ENCODE measurements at places on chromosomes 5 and 9.
A peak's percentile ranks its signal among the peaks of the same experiment; 100 is the strongest.

DNA sequence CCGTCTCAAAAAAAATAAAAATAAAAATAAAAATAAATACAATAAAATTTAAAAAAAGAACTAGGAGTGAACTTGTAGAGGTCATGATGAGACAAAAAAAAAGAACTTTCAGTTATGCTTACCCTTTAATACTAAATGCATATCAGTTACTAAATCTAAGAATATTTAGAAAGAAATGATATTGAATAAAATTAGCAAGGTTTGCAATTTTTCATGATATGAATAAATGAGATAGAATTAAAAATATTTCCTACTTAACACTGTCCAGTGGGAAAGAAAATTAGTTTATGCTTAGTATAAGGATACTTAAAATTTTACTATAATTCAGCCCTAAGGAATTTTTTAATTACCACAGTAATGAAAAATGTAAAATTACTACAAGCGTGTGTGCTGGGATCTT lies 132.4 kb downstream of the TLE1 start:
- no peak for DNase-seq

GRCh38 chr5:176578391-176578808 lies 29.3 kb downstream of the CDHR2 start:
- DNase-seq, result peak; percentile 52

DNA sequence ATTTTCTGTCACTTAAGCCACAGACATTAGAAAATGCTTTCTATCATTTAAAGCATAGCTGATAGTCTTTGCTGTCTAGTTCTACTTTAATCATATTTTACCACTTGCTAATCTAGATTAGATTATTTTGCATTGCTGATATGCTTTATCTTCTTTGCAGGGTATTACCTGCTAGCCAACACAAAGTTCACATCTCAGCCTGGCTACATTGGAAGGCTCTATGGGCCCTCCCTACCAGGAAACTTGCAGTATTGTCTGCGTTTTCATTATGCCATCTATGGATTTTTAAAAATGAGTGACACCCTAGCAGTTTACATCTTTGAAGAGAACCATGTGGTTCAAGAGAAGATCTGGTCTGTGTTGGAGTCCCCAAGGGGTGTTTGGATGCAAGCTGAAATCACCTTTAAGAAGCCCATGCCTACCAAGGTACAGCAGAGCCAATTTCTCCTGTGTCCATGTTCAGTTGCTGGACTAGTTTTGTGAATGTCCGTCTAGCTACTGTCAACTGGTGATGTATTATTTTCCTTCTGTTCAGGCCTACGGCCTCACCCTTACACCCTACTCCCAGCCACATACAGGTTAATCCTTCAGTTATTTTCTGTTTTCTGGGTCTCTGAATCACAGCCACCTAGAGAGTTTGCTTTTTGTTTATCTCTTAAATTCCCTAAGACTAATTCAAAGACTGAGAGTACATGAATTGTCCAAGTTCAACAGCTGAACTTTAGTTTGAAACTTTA lies 99.9 kb downstream of the MAMDC2 start:
- DNase-seq, result no peak

- DNase-seq, result no peak
Measured at GRCh38 chr9:120839146-120839545, 3.6 kb downstream of the PSMD5 start.

- DNase-seq, result no peak
Measured at GRCh38 chr9:5843794-5844471, 11.0 kb upstream of the ERMP1 start.

DNA sequence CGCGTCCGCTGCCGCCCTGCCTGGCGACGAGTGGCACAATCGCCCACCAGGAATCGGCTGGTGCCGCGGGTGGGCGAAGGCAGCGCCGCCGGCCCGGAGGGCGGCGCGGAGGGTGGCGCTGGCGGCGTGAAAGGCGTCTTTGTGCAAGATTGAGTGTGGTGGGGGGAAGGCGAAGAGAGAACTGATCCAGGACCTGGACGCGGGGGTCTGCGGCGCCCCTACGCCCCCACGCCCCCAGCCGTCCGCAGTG lies 4.6 kb upstream of the RGMB start:
- DNase-seq, result no peak

DNA sequence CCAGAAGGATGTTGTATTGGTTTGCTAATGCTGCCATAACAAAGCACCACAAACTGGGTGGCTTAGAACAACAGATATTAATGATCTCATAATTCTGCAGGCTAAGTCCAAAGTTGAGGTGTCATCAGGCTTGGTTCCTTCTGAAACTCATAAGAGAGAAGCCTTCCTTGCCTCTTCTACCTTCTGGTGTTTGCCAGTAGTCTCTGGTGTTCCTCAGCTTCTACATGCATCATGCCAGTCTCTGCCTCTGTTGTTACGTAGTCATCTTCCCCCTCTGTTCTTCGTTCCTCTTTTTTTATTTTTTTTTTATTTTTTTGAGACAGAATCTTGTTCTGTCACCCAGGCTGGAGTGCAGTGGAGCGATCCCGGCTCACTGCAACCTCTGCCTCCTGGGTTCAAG lies 61.8 kb downstream of the LRRC70 start:
- no peak for DNase-seq

- DNase-seq, result no peak
Measured at GRCh38 chr5:143170104-143170503, 233.4 kb downstream of the NR3C1 start.

GRCh38 chr5:139705191-139705590 lies 57.0 kb downstream of the CXXC5 start:
- DNase-seq, result no peak

DNA sequence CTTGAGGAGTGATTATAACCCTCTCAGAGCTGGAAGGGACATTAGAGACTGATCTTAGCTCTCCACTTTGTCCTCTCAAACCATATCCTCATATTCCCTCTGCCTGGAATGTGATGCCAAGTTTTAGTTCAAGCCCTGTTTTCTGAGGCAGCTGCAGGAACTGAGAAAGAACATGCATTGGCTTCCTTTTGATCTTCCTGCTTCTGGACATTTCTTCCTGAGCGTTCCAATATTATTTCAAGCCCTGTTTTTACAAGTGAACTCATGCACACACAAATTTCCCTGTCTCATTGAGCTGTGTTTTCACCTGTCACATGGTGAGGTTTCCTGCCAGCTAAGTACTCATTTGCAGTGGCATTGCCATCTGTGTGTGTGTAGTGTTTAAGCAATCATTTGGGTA lies 17.0 kb downstream of the FOCAD start:
- no peak for DNase-seq

- DNase-seq, result no peak
Measured at GRCh38 chr5:72256536-72256935, 63.5 kb downstream of the MRPS27 start.

- no peak for DNase-seq
Measured at GRCh38 chr9:9913276-9913832, 699.4 kb downstream of the PTPRD start.

GRCh38 chr5:126744836-126745235 lies 32.1 kb upstream of the LMNB1 start:
- no peak for DNase-seq

DNA sequence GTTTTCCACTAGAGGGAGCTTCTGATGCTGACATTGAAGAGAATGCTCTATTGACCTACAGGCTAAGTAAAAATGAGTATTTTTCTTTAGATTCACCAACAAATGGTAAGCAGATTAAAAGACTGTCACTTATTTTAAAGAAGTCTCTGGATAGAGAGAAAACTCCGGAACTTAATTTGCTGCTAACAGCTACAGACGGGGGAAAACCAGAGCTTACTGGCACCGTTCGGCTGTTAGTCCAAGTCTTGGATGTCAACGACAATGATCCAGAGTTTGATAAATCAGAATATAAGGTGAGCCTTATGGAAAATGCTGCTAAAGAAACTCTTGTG lies 764 bp downstream of the PCDHA11 start:
- DNase-seq, result no peak

GRCh38 chr9:78986446-78986845 lies 585.3 kb upstream of the TLE4 start:
- DNase-seq, result no peak

DNA sequence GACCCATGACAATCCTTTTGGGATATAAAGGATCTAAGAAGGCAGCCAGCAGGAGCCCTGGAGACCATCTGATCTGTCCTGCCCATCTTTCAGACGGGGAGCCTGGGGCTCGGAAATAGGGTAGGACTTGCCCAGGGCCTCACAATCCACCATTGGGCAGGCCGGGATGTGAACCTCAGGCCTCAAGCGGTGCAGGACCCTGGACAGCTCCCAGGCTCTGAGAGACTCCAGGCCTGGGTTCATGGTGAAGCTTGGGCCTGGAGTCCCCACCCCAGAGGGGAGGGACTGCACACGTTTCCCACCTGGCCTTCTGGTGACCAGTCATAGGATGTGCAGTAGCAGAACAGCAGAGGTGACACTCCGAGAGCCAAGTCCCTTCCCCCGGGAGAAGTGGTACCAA lies 36.6 kb upstream of the RAPGEF1 start:
- no peak for DNase-seq

DNA sequence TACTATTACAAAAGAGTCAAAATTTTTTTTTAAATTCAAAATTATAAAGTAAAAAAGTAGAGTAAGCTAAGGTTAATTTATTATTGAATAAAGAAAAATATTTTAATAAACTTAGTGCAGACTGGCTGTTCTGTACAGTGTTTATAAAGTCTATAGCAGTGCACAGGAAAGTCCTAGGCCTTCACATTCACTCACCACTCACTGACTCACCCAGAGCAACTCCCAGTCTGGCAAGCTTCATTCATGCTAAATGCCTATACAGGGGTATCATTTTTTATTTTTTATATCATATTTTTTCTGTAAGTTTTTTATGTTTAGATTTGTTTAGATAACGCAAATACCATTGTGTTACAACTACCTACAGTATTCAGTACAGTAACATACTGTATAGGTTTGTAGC lies 700.7 kb upstream of the GRAMD2B start:
- DNase-seq, result no peak

Measured in CD4-positive, alpha-beta T cell treated with Interleukin-4 for 1 hour (primary cell).